DMS153 (cell line): ENCODE measurements at places on chromosomes 2 and 18.

DNA sequence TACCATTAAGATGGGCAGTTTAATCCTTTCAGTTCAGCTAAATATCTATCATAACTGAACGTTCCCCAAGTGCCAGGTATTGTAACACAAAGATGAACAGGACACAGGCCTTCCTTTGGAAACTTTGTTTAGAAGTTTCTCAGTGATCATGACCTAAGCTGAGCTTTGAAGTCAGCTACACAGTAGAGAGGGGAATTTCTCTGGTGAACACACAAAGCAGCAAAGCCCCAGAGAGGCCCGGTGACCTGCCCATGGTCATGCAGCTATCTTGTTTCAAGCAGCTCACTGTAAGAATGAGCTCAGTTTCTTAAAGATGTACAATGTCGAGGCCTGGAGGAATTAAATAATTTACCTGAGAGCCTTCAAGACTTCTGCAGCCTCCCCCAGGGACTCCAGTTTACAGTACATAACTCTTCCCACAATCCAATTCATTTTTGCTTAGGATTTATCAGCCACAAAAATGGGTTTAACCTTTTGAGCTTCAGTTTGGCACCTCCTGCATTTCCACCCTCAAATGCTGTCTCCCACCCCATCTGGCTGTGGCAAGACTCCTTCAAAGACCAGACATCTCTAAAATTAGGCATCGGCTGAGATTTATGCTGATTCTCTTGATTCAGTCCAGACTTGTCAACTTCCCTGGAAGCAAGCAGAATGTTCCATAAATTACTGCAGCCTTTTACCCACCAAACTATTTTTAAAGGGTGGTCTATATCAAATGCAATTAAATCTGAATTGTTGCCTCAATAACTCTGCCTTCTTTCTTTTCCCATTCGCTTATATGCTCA is 325.6 kb downstream of the TXNL1 start:
- DNase-seq = no peak

- DNase-seq = no peak
These were observed 216.8 kb downstream of the CAMKMT start for GRCh38 chr2:44578471-44579093.

- no peak for DNase-seq
These were observed 1669.3 kb downstream of the SUCLG1 start for GRCh38 chr2:82789851-82790205.

GRCh38 chr2:65040400-65041261 is 15.6 kb upstream of the CEP68 start:
- DNase-seq = peak; percentile 39

- DNase-seq = no peak
These were observed 88.8 kb downstream of the EPAS1 start for GRCh38 chr2:46385786-46386577.

GRCh38 chr18:961644-962355 is 57.1 kb downstream of the ADCYAP1 start:
- no peak for DNase-seq

DNA sequence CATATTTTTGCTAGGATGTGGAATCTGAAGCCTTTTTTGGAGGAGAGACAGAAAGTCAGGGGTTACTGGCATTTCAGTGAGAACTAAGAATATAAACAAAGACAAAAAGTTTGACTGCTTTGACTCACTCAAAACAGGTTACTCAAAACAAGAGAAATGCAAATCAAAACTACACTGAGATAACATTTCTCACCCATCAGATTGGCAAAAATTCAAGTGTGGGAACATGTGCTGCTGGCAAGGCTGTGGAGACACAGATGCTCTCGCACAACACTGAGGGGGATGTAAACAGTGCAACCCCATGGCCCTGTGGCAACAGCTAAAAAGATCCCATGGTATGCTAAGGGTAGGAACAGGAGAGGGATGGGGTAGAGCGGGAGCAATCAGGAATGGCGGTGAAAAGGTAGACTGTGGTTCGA is 86.6 kb downstream of the DTNB start:
- no peak for DNase-seq

GRCh38 chr2:241074901-241075540 is 27.1 kb downstream of the MTERF4 start:
- no peak for DNase-seq
